ENCODE measurements at places on chromosomes 2 and 18.

DNA sequence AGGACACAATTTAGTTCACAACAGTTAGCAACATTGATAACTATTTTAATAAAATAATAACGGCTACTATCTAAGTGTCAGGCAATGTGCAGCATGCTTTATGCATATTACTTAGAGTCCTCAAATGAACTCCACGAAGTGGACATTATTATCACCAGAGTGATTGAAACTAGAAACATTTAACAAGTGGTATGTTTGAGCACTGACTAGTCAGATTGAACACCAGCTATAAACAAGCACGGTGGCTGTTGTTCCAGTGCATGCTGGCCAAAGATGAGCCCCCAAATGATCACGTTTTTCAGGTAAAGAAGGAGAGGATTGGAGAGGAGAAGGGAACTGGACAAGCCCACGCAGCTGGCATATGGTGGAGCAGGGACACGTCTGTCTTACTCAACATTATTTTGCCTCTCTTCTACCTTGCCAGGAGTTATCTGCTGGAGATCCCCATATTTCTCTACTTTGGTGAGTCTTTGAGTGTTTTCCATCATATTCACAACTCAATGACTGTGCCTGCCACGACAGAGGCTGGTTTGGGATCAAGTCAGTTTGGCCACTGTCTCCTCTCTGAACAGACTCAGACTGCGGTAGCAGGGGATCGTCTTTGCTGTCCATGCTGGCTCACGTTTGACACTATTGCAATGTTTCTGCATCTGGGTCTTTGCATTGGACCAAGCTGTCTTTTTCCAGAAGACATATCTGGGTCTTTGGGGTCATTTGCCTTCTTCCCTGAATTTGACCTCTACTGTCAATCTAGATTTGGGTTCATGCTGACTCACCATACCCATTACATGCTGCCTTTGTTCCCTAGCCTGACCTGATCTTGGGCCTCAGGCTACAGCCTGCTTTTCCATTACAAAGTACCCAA is 66.0 kb upstream of the ACSL3 start:
- DNase-seq, result no peak

DNA sequence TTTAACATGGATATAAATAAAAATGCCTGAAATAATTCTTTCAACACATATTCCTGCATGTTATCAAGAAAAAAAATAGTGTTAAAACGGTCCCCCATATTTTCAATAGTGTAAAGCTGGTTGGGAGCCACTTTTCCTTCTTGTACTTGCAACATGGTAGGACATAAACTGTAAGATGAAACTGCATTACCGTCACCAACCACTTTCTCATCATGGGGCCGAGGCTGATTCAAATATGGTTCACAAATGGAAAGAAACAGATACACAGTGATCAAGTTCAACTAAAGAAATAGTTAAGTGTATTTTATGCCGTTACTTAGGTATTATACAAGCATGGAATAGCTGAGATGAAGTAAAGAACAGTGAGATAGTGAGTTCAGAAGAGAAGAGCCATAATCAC is 360.7 kb downstream of the ZEB2 start:
- DNase-seq, result no peak

- no peak for DNase-seq
Observed at GRCh38 chr2:216424274-216424673, 12.0 kb downstream of the SMARCAL1 start.

GRCh38 chr2:23002234-23002633 is 382.7 kb upstream of the KLHL29 start:
- no peak for DNase-seq

DNA sequence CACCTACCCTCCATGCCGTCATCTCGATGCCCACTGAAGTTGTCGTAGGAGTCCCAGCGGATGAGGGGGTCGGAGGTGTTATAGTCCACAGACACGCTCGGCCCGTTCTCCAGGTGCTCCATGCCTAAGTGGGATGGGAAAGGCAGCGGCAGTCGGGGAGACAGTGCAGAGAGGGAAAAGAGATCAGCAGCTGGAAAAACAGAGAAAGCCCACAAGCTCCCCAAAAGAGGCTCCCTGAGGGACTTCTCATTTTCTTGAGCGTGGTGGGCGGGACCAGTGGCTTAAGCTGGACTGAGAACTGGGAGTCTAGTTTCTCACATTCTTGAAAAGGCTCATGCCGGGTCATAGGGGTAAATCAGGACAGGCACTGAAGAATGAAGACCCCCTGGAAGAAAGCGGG is 121.9 kb downstream of the TNS1 start:
- DNase-seq, result no peak

GRCh38 chr2:32715391-32715841 is 87.6 kb downstream of the TTC27 start:
- DNase-seq, result no peak

GRCh38 chr18:78762753-78763152 is 216.9 kb upstream of the SALL3 start:
- no peak for DNase-seq

GRCh38 chr2:41414486-41415230 is 633.2 kb upstream of the PKDCC start:
- DNase-seq, result no peak

DNA sequence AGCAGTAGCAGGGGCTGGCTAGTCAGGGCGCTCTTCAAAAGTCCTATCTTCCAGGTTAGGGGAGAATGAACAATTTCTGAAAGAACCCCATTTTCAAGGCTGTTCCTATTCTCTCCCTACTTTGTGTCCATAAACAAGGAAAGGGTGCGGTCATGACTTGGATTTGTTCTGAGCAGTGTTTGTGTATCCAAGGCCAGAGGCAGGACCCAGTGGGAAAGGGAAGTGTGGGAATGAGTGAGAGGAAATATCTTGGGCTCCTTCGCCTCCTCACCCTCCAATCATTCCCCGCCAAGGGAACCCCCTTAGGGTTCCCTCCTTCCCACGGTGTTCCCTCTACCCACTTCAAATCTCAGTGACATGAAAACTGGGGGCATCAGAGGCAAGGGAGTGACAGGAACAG is 25.5 kb upstream of the SPTBN1 start:
- no peak for DNase-seq

GRCh38 chr2:74424139-74424992 is 2.8 kb downstream of the WDR54 start:
- DNase-seq, result no peak

DNA sequence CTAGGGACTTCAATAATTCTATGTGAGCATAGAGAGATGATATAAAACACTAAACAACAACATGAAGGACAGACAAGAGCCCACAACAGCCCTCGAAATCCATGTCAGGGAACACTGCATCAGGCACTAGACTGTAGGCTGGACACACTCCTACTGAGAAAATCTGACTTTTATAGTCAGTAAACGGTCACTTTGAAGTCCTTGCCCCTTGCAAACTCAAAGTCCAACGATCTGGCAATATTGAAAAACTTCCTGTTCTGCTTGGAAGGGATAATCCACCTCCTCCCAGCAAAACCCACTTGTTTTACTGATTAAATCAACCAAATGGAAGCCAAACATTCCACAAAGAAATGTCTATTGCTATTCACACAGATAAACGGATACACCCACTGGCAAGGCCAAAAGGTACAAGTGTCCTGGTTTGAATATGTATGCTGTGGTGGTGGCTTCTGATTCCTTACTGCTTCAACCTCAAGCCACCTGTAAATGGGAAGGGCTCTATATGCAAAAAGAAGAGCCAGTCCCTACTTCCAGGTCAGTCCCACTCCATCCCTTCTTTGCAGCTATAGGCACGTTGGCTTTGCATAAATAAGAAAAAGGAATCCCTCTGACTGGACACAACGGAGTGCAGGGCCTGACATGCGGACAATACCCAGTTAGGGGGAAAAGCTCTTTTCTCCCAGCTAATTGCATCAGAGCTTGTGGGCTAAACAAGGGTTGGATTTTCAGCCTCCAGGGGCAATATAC is 56.6 kb downstream of the STK39 start:
- no peak for DNase-seq

DNA sequence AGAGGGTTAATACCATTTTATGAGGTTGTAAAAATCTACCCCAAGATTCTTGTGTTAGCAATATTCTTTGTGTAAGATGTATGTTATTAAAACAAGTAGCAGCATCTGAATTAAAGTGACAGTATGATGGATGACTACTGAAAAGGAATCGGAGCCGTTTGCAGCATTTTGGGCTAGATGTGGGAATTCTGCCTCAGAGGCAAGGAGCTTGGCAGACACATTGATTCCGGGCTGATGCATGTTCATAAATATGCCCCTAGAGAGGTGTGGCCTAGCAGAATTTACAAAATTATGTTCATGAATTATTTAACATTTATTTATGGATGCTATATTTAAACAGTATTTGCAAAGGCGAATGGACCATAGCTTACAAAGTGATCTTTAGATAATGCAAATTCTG is 389.0 kb upstream of the ETAA1 start:
- DNase-seq, result no peak

DNA sequence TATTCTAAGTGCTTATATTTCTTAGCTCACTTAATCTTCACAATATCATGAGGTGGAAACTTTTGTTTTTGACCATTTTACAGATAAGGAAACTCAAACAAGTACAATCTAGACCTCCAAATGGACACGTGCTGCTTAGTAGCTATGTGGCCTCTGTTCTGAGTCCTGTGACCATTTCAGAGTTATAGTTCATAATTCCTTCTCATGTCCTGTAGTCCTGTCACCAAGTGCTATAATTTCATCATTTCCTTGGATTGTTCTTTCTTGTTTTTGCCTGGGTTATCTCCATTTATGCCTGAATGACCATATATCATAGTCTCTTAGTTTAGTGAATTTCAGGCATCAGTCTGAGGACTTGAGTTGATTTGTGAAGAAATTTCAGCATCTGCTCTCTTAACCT is 91.7 kb downstream of the NUP35 start:
- no peak for DNase-seq

DNA sequence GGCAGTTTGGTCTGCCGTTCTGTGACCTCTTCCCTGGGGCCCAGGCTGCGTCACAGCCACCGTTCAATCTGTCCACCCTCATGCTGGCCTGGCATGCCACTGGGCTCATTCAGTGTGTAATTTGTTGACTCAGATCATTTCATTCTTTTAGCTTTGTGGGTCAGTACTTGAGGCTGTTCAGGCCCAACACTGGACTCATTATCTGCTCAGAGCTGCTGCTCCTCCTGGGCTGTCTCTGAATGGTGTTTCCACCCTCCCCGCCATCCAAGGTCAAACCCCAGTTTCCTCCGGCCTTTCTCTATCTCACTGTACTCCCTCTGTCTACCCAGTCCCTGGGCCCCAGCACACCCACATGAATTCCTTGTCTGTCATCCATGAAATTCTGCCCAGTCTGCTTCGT is 152.4 kb upstream of the NCK2 start:
- DNase-seq, result no peak

- DNase-seq, result no peak
Observed at GRCh38 chr2:177188482-177189469, 23.8 kb upstream of the HNRNPA3 start.

- no peak for DNase-seq
Observed at GRCh38 chr2:102599486-102599885, 19.9 kb upstream of the SLC9A2 start.

- no peak for DNase-seq
Observed at GRCh38 chr18:574865-575645, 5.1 kb upstream of the CETN1 start.

DNA sequence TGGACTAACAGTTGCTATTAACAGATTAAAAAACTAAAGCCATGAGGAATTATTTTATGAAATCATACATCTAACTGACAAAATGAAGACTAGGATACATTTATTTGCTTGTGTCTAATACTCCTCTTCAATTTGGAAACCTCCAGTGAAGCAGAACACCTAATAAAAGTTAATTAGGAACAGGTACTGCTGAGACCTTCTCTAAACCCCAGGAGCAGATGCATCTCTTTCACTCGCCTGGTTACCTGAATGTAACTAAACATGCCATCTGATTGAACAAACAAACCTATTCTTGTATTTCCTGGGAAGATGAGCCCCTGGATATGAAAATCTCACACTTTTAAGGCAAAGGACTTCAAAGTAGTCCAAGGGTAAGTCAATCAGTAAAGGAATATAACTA is 898.2 kb downstream of the NRXN1 start:
- no peak for DNase-seq

- DNase-seq, result no peak
Observed at GRCh38 chr2:230008708-230009066, 60.0 kb downstream of the SLC16A14 start.

DNA sequence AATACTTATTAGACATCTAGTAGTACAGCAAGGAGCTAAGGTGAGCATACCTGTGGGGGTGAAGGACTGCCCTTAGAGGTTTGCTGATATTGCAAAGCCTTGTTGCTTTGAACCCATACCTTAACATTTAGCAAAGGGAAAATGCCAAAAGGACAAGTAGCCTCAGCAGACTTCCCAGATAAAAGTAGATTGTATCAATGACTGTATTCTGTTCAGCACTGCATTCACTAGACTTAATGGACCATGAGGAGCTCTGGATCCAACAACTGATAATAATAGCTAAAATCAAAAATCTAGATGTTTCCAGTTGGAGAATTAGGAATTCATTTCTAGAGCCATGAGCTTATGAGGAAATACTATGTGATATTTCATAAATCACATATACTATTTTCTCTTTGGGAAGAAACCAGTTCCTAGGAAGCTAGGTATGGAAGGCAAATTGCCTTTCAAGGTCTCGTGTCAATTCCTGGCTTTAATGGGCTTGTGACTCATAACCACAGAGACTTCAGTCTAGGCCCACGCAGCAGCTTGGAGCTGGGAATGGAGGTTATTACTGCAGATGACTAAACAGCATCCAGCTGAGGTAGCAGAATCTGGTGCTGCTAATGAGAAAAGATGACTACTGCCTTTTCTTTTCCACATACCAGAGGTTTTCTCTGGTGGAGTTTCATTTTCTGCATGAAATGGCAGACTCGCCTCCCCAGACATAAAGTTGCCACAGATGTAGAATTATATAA is 191.2 kb upstream of the NABP1 start:
- no peak for DNase-seq

- no peak for DNase-seq
Observed at GRCh38 chr18:48304906-48305693, 104.1 kb downstream of the ZBTB7C start.

GRCh38 chr2:66217039-66217585 is 217.8 kb upstream of the MEIS1 start:
- DNase-seq, result no peak

DNA sequence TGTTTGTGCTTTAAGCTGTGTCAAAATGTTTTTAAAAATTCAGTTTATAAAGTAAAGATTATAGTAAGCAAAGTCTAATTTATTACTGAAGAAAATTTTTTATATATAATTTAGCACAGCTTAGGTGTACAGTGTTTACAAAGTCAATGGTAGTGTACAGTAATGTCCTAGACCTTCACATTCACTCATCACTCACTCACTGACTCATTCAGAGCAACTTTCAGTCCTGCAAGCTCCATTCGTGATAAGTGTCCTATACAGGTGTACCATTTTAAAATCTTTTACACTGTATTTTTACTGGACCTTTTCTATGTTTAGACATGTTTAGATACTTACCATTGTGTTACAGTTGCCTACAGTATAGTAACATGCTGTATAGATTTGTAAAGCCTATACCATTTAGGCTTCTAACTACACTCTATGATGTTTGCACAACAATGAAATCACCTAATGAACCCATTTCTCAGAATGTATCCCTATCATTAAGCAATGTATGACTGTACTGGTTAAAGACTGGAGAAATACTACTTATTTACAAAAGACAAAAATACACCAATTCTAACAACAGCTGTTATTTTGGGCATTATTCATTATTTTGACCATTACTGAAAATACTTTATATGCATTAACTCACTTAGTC is 95.1 kb downstream of the STRN start:
- DNase-seq, result no peak

All from SIG-M5 (cell line).